ENCODE measurements at places on chromosomes 11 and 22.

- DNase-seq, result peak; percentile 37
These were observed 18.8 kb downstream of the MYEOV start for GRCh38 chr11:69312453-69313404.

- peak; percentile 82 for DNase-seq
These were observed at the start of gene P2RX6 for GRCh38 chr22:21014726-21015465. TSS of gene P2RX6 (plus strand) at chr22:21015165. CDS start at chr22:21015175, 10 bp downstream.

GRCh38 chr11:15093432-15093831 is 20.0 kb downstream of the CALCB start:
- DNase-seq, result no peak

GRCh38 chr11:64843686-64844329 is 645 bp downstream of the CDC42BPG start:
- peak; percentile 21 for DNase-seq

DNA sequence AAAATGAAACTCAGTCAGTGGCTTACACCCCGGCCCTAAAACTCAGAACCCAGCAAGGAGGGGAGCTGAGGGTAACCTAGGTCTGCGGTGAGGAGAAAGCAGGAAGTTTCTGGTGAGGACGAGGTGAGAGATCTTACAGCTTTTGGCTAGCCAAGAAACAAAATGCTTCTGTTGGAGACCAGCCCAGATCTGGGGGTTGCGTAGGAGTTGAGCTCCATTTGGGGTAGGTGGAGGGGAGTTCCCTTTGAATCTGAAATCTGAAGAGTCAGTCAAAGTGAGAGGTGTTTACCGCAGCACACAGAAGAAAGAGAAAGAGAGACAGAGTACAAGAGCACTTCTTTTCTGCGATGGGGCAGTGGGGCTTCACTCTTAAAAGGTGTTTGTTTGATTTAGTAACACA is 29.6 kb downstream of the EHF start:
- no peak for DNase-seq

DNA sequence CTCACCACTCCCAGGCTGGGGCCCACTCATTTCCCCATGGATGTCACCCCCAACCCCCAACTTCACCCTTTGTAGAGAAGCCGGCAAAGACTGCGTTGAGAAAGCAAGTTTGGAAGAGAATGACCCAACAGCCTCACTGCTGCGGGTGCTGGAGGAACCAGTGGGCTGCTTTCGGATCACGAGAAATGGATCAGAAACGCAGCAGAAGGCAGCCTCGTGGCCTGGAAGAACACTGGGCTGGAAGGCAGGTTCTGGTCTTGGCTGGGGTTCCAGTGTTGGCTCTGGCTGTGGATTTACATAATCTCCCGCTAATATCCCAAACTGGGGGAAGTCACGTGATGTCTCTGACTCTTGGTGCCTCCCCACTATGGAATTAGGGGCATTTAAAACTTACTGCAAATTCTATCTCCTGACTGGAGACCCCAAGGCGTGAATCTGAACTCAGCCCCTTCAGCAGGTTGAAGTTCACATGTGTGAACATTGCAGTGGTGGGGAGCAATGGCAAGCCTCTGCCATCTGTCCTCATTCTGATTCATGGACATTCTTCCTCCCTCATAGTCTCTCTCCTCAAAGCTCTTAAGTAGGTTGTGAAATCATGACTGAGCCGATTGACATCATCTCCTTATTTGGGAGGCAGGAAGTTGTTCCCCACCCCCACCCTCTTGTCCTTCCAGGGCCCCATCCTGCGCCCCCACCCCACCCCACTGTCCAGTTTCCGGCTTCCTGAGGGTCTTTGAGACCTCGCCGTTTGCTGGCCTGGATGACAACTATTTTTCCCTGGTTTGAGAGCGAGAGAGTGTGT is 37.0 kb upstream of the TIMP3 start:
- DNase-seq, result no peak

GRCh38 chr11:118533769-118534729 is 3.1 kb downstream of the TMEM25 start:
- DNase-seq, result peak; percentile 75

DNA sequence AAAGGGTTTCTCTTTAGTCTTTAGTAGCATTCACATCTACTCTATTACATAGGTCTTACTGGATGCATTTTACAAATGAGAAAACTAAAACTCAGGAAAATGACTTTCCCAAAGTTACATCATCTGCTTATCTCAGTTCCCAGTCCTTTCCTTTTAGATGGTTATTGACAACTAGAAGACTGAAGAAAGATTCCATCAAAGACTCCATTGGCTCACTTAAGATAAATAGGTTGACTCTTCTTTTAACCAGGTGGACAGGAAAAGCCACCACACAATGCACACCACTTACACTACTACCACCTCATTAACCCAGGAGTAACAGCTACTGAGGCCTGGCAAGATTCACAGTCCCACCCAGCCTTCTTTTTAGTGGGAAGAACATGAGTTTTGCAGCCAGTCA is 123.6 kb downstream of the TRIM44 start:
- DNase-seq, result no peak

- DNase-seq, result no peak
These were observed 124.5 kb downstream of the TRIM44 start for GRCh38 chr11:35787013-35787504.

- DNase-seq, result no peak
These were observed 37.0 kb upstream of the FBLN1 start for GRCh38 chr22:45465633-45466032.

GRCh38 chr11:78698612-78699011 is 123.9 kb upstream of the NARS2 start:
- no peak for DNase-seq

GRCh38 chr11:57310091-57310490 is 14.7 kb downstream of the TNKS1BP1 start:
- no peak for DNase-seq

DNA sequence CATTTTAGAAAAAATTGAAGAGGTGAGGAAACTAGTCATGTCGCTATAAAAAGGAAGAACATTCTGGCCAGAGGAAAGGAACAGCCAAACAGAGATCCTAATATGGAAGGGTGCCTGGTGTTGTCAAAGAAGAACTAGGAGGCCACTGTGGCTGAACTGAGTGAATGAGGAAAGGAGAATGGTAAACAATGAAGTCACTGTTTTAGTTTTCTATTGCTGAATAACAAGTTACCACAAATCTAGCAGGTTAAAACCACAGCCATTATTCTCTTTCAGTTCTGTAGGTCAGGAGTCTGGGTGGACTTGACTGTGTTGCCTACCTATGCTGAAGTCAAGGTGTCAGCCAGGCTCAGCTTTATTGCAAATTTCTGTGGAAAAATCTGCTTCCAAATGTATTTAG is 549.3 kb upstream of the CCDC90B start:
- no peak for DNase-seq

DNA sequence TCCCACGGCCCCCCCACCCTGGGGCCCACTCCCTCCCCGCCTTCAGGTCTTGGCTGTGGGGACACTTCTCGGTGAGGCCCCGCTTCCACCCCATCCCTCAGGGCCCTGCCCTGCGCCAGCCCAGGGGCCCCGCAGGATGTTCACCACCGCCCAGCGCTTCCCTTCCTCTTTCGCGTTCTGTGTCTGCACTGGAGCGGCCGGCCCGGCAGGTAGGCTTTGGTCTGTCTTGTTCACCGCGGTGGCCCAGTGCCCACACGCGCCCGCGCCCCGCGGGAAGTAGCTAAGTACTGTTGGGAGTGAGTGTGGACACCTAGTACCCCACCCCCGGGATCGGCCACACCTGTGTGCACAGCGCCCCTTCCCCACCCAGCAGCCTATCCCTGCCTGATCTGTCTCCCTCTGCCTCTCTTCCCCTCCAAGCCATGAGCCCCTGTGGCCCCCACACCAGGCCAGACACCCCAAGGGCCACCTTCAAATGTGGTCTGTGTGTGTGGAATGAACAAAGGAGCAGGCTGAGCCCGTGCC is 85.4 kb downstream of the WNT7B start:
- DNase-seq, result no peak

DNA sequence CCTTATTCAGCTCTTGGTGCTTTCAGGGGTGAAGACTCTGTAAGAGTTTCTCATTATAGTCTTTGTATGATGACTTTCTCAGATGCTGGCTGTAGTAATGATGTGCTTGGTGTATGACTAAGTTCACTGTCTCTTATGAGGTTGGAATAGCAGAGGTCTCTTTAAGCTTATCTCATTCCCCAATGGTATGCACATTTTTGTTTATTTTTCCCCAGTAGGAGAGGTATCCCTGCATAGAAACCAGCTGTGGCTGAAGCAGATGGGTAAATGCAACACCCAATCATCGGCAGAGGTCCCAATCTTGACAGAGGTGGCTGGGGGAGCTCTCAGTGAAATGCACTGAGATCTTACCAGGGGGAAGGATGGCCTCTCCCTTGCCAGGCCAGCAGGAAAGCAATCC is 34.6 kb downstream of the BBOX1 start:
- DNase-seq, result no peak

DNA sequence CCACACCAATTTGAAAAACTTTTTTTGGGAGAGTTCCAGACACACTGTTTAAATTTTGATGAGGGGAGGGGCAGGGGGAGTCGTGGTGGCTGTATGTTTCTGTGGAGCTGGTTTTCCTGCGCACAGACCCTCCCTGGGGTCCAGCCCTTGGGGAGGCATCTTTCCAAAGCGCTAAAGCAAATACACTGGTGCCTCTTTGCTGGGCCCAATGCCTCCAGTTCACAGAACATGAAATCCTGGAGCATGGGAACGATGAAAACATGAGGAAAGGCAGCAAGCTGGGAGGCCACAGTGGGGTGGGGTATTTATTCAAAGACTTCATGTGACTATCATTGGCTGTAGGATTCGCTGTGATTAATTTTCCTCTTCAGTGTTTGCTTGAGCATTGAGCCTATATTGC is 135.3 kb downstream of the CCDC34 start:
- DNase-seq, result no peak

GRCh38 chr11:128821556-128821955 is 45.5 kb downstream of the KCNJ1 start:
- no peak for DNase-seq

GRCh38 chr11:3616721-3617460 is 24.9 kb downstream of the ART5 start:
- no peak for DNase-seq

GRCh38 chr22:28250036-28250695 is 331.1 kb upstream of the PITPNB start:
- DNase-seq, result no peak

GRCh38 chr11:1913271-1914060 is 6.0 kb upstream of the TNNT3 start:
- DNase-seq, result peak; percentile 32

GRCh38 chr11:127791844-127792243 is 791.3 kb upstream of the KIRREL3 start:
- DNase-seq, result no peak

GRCh38 chr11:11845071-11845470 is 3.3 kb downstream of the USP47 start:
- DNase-seq, result peak; percentile 71

DNA sequence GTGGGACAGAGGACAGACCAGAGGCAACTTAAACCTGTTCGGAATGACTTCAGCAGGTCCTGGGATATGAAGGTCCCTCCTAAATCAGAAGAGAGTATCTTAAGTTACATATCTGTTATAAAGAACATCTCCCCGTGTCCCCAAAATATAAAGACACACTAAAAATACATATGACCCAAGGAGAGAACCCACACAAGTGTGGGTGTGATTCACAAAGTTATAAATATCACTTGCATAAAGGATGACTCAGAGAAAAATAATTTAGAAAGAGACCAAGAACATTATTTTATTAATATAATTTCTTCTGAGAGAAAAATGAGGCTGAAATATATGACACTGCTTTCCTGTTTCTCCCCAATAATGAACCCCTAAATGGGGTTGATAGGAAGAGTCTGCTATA is 14.2 kb downstream of the OR5B21 start:
- DNase-seq, result no peak

DNA sequence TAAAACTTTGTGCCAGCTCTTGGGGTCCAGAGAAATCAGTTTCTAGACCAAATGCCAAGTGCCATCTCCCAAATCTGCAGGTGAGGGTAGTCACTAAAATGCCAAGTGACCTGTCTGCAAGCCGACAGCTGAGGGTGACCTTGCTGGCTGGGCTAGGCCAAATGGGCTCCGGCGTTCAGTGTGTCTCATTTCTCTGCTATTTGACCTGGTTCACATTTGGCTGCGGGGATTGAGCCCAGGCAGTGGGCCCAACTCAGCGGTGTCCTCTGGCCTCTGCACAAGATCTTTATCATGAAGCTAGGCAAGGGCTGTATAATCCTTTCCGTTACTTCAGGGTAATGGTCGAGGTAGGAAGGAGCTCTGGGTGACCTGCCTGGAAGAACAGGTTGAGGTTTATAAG is 87.5 kb downstream of the SNX19 start:
- no peak for DNase-seq

DNA sequence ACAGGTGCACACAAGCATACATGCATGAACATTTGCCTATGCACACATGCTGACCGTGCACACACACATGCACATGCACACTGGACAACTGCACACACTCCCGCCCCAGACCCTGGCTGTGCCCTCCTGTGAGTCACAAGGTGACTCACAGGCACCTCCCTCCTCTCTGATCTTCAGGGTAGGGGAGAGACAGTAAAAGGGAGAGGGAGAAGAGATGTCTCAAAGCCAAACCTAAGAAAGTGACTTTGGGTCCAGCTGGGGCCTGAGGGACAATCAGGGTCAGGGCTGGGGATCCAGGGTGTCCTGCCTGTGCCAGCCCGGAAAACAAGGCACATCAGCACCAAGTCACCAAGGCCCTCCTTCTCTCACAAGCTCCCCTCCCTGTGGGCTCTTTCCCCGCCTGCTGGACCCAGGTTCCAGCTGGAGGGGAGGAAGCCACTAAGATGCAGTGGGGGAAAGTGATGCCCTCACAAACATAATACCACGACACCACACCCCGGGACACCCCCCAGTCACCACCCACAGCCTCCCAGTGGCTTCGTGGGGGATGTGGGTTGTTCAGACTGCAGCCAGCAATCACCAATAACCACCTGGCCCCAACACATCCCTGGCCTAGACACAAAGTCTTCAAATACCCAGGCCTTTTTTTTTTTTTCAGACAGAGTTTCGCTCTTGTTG is 39.3 kb downstream of the PDGFB start:
- peak; percentile 43 for DNase-seq

DNA sequence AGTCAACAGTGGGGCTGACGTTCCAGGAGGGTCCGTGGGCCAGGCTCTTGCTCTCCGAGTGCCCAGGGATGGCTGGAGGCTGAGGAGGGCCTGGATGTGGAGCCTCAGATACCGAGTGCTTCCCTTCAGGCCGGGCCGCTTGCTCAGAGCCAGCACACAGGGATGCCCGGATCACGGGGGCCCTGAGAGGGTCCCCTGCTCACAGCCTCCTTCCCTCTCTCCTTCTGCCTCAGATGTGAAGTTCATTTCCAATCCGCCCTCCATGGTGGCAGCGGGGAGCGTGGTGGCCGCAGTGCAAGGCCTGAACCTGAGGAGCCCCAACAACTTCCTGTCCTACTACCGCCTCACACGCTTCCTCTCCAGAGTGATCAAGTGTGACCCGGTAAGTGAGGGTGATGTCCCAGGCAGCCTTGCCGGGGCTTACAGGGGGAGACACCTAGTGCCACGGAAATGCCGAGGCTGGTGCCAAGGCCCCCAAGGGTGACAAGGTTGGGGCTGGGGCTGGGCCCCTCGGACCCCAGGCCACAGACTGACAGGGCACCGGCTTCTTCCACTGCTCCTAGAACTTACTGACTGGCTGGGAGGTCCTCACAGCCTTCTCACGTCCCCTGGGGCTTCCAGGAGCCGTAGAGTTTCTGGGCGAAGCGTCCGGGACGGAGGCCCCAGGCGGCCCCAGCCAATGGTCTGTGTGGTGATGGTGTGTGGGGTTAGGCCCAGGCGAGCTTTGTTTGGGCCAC is 7.0 kb downstream of the CCND1 start:
- no peak for DNase-seq

- DNase-seq, result no peak
These were observed 263 bp downstream of the EHD1 start for GRCh38 chr11:64878223-64878493.

- no peak for DNase-seq
These were observed 644.7 kb upstream of the TENM4 start for GRCh38 chr11:80085563-80085962.

- no peak for DNase-seq
These were observed 37.1 kb downstream of the NUCB2 start for GRCh38 chr11:17313349-17314231.
